Midbrain (tissue), 1 donor: ENCODE measurements at places on chromosomes 6 and 20.

GRCh38 chr6:90477366-90477765, 109.5 kb downstream of the MAP3K7 start:
- no peak for DNase-seq

DNA sequence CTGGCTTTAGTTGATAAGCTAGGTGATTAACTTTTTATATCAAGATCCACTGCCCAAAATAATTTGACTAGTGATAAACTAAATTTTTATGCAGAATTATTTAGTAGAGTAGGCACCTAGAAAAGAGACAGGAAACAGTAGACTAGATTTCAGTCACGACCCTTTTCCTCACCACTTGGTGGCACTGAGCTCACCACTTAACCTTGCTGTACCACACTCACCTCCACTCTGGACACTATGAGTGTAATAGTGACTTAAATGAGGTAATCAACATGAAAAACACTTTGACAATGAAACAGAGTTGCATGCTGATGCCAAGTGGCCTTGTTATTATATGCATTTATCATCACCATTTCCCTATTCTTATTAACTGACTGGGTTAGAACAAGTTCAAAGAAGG, 730.4 kb downstream of the KIF16B start:
- no peak for DNase-seq

DNA sequence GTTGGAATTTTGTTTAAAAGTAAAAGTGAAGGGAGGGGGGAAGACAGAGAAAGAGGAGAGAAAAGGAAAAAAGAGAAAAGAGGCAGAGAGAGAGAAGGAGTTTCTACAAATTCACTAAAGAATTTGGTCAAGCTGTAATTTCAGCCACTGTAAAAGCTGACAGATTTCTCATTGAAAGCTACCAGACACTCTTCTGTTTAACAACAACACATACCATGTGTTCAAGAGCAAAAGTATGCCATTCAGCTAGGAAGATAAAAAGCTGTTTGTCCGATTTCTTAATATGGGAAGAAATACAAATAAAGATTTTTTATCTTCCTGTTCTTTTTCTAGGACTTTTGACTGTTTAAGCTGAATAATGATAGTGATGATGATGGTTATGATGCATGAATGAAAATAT, 204.8 kb upstream of the RSPO3 start:
- DNase-seq = no peak

DNA sequence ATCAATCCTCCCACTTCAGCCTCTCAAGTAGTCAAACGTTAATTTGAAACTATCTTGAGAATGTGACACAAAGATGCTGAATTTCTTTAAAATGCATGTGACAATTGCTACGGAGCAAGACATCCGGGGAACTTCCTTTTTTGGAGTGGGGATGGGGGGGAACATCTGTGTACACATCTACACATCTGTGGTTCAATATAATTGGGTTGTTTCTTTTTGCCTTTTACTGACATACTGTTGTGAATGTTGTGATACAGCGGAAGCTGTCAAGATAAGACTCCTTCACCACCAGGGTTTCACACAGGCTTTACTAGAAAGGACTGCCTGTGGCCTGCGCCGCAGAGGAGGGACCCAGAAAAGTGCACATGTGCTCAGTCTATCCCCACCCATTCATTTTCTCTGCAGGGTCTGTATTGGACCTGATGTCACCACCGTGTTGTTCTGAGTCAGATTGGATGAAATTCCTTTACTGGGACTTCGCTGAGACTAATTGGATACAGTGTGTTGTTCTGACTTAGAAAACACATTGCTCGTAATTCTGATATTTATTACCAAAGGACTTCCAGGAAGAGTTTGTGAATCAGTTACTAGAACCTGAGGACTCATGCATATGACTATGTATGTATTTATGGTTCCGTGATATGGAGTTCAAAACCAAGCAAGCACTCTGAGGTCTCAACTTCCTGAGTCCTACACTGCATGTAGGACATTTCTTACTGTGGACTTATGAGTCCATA, 98.7 kb upstream of the SGK1 start:
- DNase-seq = no peak

DNA sequence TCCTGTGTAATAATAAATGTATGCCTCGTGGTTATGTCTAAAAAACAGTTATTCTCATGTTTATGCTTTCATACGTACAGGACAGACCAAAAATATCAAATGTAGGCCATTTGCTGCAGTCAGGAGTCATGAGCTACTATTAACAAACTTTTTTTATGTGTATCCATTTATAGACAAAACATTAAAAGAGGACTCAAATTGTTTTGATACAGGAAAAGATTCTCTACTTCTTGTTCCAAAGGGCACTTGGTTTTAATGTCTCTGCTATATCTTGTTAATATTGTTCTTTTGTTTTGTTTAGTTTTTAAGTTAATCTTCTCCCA, 155.2 kb downstream of the ZDHHC14 start:
- no peak for DNase-seq

DNA sequence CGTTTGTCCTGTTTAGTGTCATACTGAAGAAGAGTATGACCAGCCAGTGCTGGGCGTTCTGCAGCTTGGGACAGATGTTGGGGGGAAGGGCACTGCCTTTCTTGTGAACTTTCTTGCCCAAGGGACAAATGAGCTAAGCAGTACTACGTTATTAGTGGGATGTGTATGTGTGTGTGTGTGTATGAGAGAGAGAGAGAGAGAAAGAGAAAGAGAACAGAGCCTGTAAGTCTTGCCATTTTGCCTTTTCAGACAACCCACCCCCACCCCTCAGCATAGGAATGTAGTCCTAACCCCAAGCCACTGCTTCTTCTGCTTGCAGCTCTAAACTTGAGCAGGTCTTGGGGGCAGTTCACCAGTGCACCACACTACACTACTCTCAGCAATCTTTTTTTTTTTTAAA, 45.5 kb downstream of the E2F3 start:
- no peak for DNase-seq

DNA sequence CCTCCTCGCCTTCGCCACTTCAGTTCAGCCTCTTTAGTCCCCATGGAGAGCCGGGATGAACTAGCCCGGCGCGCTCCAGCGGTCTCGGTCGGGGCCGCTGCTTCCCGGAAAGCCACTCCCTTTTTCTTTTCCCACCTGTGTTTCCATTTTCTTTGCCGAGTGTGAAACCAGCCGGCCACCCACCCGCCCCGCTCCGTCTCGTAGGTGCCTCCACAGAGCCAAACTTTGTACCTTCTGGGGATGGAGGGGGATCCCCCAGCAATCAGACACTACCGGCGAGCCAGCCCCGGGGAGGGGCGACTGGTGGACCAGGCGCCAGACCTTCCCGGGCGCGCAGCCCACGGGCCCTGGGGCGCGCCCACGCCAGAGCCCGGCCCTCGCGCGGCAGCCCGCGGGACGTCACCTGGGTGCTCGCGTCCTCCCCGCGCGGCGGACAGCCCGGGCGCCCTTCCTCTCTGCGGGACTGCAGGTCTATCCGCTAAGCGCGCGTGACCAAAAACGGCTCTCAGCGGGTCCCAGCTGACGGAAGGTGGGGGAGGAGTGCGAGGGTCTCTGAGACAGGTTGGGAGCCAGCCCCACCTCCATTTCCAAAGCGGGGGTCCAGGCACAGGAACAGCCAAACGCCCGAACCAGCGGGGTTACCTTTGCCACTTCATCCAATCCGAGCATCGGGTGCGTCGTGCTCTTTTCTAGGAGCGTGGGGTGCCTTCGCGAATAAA, at the start of gene MCHR2:
Gene MCHR2, minus strand, starts transcription at position 691 of the 719 bp plus-strand sequence. CDS start 38,076 bp downstream, outside the sequence.
- no peak for DNase-seq

GRCh38 chr6:34697904-34698559, 1.5 kb upstream of the ILRUN start:
- DNase-seq = no peak

- peak; percentile 55 for DNase-seq
Measured at GRCh38 chr6:167824591-167825331, 1.9 kb upstream of the AFDN start.

- DNase-seq = peak; percentile 32
Measured at GRCh38 chr6:130366107-130367005, 539 bp downstream of the TMEM200A start.

- DNase-seq = no peak
Measured at GRCh38 chr6:111984081-111984480, 69.8 kb upstream of the CCN6 start.

GRCh38 chr6:29696147-29697125, 15.5 kb upstream of the ZFP57 start:
- peak; percentile 4 for DNase-seq

- DNase-seq = no peak
Measured at GRCh38 chr6:141107591-141108160, 1025.0 kb upstream of the GJE1 start.

GRCh38 chr6:71048320-71049164, 91.7 kb upstream of the B3GAT2 start:
- DNase-seq = no peak

DNA sequence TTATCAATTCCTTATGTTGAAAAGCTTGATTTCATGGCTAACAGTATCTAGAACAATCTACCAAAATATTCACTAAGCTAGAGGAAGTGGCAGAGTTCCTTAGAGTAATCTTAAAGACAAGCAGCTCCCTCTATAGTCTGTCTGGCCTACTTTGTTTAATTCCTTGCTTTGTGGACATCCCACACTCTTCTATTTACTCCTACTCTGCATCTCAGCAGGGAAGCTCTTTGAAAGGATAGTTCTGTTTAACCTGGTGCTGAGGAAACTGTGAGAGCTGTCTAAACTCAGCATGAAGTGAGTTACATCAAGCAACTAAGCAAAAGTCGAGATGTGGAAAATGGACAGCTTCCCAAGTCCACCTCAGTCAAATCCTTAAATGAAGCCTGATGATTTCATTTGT, 4.3 kb downstream of the REV3L start:
- peak; percentile 16 for DNase-seq

DNA sequence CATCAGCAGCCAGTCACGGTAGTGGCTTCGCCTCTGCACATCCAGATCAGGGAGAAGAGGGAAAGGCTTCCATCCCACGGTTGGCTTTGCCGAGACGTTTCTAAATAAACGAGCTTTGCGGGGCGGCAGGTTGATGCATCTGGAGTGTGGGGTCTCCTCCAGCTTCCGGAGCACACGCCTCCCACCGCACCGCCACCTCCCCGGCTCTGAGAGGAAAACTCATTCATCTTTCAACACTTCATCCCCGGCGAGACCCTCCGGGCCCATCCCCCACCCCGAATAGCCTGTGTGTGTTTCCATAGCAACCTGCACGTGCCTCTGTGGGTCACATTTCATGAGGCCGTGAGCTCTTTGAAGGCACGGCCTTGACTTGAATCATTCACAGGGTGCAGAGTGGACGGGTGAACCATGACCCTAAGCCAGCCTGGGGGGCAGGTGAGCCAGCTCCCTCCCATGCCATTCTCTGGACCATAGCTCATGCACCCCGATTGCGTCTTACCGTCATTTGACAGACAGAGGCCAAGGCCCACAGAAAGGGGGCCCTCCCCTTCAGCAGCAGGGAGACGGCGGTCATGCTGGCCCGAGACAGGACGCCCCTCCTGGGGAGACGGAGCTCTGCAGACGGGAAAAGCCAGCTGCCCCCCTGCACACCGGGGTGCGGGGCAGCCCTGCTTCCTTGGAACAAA, 16.2 kb upstream of the CHRNA4 start:
- no peak for DNase-seq

GRCh38 chr6:159110013-159110412, 59.2 kb upstream of the FNDC1 start:
- DNase-seq = no peak

DNA sequence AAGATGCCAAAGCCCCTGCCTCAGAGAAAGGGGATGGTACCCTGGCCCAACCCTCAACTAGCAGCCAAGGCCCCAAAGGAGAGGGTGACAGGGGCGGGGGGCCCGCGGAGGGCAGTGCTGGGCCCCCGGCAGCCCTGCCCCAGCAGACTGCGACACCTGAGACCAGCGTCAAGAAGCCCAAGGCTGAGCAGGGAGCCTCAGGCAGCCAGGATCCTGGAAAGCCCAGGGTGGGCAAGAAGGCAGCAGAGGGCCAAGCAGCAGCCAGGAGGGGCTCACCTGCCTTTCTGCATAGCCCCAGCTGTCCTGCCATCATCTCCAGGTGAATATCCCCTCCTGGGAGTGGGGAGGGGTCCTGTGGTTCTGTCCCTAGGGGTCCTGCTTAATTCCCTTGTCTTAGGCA, 1.1 kb downstream of the MYLK2 start:
- DNase-seq = no peak

DNA sequence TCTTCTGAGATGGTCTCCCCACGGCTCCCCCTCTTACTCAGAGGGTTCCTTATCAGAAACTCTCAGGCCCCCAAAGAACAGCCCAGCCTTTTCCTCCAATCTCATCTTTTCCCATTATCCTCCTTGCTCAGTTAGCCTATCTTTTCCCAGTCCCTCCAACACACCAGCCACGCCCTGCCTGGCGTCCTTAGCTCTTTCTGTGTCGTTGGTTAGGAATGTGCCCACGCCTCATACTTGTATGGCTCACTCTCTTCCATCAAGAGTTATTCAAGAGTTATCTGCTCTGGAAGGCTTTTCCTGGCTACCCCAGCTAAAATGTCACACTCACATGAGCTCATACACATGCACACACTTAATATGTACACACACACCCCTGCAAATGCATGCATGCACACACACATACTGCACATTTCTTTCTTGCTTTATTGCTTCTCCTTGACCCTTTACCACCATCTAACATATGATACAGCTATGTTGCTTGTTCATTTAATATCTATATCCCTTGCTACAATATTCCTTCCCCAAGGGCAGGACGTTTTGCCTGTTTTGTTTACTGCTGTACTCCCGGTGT, 37.6 kb downstream of the SLC2A10 start:
- DNase-seq = no peak

DNA sequence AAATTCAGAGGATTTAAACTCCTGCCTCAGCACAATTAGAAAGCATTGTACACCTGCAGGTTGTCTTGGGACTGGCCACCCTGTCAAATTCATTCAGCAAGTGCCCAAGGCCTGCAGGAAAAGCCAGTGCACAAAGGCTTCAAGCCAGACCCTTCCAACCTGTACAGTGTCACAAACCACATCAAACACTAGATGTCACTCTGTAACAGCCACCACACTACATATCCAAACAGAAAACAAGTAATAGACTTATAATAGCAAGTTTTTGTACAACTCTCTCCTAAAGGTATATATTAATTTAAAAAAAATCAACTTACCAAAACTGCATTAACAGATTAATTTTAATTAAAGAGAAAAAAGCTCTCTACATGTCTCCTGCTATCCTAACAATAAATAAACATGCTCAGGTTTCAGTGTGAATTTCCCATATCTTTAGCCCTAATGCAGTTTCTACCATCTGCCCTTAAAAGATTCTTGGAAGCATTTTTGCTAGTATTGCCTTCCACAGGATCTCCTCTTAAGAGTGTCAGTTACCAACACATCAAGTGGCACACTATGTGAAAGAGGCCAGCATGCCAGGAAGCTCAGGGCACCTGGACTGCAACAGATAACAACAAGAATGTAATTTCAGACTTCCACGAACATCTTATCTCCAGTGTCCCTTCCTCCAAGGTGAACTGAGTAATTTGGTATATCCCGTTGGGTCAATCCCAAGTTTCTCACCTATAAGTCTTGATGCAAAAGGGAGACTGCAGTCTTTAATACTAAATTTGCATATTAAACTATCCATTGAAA, 47.5 kb downstream of the RALGAPA2 start:
- DNase-seq = peak; percentile 33

DNA sequence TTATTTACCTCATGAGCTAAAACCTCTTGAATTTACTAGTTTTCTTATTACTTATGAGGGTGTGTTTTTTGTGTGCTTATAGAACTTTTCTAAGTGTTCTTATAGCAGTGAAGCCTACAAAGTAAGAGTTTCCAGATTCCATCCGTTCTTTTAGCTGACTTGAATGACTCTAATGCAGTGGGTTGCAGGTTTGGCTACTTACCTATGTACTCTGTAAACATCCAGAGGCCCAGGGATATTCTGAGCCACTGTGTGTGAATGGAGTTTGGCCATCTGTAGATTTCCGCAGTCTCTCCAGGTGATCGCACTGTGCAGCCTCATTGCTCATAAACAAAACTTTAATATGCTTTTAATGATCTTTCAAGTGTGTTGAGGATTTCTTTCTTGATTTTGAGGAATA, 157.8 kb downstream of the MYO6 start:
- DNase-seq = no peak
